ENCODE measurements at places on chromosomes 16 and 17. TPM values are rescaled to one million over a fixed set of nuclear protein-coding genes. Genes with fewer than 3 reads are reported as not detected.

DNA sequence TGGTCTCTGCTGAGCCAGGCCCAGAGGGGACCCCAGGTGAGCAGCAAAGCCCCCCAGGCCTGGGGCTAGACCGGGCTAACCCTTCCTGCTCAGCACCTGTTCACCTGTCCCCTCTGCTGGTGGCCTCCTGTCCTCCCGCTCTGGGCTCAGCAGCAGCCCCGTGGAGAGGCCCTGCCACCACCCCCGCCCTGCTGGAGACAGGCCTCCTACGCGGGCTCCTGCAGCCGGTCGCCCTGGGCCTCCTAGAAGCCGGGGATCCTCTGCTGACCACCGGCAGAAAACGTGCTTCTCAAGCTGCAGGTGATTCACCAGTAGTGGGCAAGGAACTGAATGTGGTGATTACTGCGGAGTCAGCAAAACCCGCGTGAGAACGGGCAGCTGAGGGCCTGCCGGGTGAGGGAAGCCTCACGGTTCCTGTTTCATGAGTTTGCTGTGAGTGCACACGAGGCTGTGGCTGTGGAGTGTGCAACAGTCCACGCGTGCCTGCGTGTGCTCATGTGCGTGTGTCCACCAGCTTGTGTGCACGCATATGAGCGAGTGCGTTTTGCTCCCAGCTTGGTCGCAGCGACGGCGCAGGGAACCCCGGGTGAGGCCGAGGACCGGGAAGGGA is 792 bp downstream of the SECTM1 start:
- DNase-seq = no peak

Gene KRTAP9-9
- not detected for total RNA-seq

DNA sequence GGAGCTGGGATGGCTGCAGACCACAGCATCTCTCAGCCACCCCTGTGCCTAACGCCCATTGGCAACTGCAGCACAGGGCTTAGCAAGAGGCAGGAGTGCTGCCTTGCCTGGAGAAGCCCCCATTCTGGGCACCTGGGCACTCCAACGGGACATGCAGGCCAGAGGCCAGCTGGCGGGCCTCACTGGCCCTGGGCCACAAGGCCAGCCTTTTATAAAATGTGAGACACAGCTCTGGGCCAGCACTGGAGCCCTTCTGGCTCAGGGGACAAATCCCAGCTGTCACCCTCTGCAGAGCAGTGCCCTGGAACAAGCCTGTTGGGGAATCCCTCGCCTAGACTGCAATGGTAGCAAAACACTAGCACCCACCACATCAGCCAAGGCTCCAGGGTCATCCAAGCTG is 171.8 kb downstream of the WSCD1 start:
- no peak for DNase-seq

DNA sequence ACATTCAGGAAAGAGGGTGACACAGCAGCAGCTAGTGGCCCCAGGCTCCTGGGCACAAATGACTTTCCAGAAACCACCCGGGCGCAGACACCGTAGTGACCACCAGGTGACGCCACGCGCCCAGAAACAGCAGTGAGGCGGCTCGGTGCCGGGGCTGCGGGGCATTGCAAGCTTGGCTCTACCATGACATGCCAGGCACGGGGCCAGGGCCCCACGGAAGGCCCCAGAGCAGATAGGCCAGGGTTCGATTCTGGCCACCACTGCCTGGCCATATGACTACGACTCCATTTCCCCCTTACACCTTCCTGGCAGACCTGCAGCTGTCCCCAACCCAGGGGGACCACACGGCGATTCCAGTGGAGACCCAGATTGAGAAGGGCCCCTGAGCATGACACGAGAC is 6.7 kb downstream of the RHBDF1 start:
- peak; percentile 47 for DNase-seq

- no peak for DNase-seq
These were observed 110.9 kb downstream of the SEC14L1 start for GRCh38 chr17:77251622-77252183.

DNA sequence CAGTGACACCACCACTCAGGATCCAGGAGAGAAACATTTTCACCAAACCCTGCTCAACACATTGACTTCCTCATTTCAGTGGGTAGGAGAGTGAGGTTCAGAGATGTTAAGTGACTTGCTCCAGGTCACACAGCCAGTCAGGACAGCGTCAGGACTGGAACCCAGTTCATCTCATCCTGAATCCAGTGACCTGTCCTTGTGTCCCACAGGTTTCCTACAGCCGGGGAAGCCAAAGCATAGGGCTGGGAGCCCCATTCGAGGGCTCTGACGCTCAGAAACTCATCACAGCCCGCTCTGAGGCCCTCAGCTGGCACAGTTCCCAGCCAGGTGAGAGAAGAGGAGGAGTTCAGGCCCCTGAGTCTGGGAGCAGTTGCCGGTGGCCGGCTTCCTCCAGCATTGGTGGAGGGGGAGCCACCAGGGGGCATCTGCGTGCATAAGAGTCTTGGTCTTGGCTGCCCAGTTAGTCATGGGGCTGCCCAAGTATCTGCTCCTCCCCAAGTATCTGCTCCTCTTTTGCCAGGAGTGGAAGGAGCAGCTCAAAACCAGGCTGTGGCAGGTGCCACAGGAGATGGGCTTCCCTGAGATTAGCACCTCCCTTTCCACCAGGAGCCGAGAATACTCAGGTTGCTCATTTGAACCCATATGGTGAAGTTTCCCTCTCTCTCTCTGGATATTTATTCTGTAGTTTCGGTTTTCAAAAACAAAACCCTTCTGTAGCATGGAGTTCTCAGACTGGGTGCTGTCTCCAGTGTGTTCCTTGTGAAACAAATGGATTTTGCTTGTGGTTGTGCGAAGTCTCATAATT is 56.0 kb downstream of the TNFRSF13B start:
- no peak for DNase-seq

DNA sequence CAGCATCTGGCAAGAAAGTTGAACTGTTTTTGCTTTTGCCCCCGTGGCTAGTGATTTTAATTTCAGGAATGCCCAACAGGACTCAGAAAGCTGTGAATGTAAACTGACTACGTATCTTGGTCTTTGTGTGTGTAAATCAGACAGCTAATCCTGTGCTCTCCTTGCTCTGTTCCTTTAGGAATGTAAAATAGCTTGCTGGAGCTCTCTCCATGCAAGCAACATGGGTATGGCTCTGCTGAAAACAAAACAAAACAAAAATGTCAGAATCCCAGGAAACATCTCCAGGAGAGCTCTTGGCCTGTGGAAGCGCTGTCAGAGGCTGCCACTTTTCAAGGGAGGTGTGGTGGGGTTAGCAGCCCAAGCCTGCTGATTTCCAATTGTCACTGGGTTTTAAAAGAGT is 161.8 kb upstream of the NOG start:
- no peak for DNase-seq

DNA sequence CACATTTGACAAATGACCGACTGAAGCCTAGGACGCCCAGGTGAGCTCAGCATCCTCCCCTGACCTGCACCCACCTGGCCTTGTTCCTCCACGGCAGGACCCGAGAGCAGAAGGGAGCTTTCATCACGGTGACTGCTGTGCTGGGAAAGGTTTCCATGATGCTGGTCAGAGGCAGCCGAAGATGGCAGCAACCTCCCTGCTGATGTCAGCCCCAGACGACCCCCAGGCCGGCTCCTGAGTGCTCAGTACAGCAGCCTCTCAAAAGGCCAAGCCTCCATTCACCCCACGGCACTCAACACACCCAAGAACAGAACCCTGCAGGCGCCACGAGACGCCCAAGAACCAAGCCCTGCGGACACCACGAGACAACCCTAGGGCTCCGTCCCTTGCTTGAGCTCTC is 119.8 kb downstream of the ANKRD11 start:
- DNase-seq = no peak

GRCh38 chr16:48542020-48542473 is 67.9 kb downstream of the N4BP1 start:
- DNase-seq = peak; percentile 52

DNA sequence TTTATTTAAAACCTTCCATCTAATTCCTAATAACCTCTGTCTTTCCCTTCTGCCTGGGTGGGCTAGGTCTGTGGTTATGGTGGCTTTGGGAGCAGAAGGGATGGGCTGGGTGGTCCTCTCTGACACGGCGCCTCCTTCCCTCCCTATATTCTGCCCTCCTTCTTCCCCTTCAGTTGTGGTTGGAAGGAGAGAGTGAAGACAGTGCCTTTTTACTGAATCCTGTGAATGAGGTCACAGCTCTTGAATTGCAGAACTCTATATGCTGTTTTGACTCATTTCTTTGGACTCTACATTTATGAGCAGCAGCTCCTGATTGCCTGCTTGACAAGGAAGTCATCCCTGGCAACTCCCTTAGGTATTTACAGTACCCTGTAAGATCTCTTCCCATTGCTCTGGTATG is 256.0 kb upstream of the ELAC2 start:
- DNase-seq = no peak

GRCh38 chr16:89155851-89156739 is 15.5 kb upstream of the CDH15 start:
- no peak for DNase-seq

- DNase-seq = no peak
These were observed 14.0 kb upstream of the IL27 start for GRCh38 chr16:28520672-28521071.

DNA sequence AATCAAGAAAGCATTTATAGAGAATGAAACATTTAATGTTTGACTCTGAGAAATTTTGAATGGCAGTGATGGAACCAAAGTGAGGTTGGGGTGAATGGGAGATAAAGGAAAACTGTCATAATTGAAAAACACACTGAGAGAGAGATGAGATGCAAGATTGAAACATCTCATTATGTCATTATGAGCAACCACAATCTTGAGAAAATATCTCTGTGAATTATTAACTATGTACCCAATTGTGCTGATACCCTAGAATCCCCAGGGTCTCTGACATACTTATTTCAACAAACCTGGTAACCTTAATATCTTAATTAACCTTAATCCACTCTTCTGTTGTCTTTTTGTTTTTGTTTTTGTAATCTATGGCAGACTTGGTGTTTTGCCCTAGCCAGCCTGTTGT is 143.5 kb upstream of the HLF start:
- DNase-seq = no peak

Gene NPIPA2
- total RNA-seq = not detected

Gene ITGB3
- 2.2 TPM for total RNA-seq

- peak; percentile 95 for DNase-seq
These were observed 346 bp upstream of the SLC43A2 start for GRCh38 chr17:1628856-1629503.

- DNase-seq = no peak
These were observed 26.0 kb downstream of the TMEM238L start for GRCh38 chr17:10777890-10778289.

DNA sequence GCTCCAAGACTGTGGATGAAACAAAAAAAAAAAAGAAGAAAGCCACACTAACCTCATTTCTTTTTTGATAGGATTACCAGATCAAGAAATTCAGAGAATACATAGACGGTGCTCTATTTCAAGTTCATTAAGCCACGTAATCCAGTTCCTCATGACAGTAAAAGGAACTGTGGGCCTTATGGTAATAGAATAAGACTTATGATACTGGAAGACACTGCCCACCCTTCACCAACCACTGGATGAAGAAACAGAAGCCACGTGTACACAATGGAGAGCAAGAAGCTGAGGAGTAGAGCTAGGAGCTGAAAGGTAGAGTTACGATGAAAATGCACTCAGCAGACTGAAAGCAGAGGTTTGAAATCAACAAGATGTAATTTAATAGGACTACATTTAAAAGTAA is 11.2 kb downstream of the NCBP3 start:
- DNase-seq = no peak

- DNase-seq = no peak
These were observed 4.1 kb downstream of the SLC16A5 start for GRCh38 chr17:75091855-75092327.

Gene KNOP1
- total RNA-seq = 20.1 TPM

DNA sequence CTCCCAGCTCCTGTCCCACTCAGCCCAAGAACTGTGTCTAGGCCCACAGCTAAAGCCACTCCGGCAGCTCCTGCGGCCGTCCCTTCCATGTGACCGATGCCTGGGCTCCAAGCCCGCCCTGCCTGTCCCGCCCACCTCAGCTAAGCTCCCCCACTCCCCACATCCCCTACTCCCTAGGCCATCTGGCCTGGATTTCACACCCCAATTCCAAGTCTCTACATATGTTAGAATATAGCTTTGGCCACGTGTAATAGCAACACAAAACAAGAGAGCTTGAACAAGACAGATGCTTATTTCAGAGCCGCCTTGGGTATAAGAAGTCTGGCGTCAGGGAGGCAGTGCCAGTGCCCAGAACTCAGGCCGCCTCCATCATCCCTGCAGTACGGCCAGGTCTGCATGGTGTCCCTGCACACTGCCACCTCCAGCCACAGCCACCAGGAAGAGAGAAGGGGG is 30.0 kb upstream of the USP22 start:
- peak; percentile 40 for DNase-seq

Gene LRRC59
- 45.7 TPM for total RNA-seq

Gene CDT1
- total RNA-seq = 1.6 TPM

Gene HS3ST3B1
- 1.6 TPM for total RNA-seq

GRCh38 chr16:22383827-22384226 is 9.4 kb upstream of the CDR2 start:
- DNase-seq = no peak

GRCh38 chr17:71084219-71084618 is 914.9 kb downstream of the KCNJ2 start:
- no peak for DNase-seq
